ENCODE measurements at places on chromosomes 7 and 10.

- no peak for DNase-seq
These were observed 27.9 kb upstream of the R3HCC1L start for GRCh38 chr10:98106531-98106930.

DNA sequence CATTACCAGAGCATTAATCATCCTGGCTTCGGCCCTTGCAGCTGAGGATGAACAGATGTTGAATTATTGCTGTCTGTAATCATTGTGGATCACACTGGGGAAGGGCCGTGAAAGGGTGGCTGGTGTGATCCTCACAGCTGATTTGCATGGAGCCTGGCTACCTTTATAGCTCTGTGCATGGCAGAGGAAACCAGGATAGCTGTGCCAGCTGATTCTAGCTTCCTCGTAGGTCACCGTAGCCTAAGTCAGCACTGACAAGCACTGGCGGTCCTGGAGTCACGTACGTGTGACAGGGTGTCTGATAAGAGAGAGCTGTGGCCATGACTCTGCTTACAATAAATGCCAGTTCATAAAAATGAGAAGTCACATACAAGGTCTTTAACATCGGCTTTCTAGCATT lies 76.5 kb downstream of the INSYN2A start:
- no peak for DNase-seq

GRCh38 chr10:32349199-32349585 lies 2.2 kb upstream of the EPC1 start:
- DNase-seq, result no peak

- DNase-seq, result no peak
These were observed 109.1 kb downstream of the ELAPOR2 start for GRCh38 chr7:86950360-86950759.

DNA sequence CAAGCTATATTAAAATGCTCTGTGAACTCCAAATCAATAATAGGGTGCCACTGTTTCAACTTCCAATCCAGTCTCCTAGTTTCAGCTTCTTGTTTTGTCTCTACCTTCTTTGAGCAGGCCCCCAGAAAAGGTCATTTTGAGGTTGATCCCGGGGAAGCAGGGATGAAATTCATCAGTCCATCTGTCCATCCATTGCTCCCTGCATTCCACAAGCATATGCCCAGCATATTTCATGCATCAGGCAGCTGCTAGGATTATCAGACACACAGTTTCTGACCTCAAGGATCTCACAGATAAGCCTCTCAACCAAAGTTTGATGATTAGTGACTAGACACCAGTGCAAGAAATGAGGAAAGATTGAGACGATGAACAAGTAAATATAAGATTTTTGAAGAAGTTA lies 186.6 kb upstream of the PDE1C start:
- no peak for DNase-seq

DNA sequence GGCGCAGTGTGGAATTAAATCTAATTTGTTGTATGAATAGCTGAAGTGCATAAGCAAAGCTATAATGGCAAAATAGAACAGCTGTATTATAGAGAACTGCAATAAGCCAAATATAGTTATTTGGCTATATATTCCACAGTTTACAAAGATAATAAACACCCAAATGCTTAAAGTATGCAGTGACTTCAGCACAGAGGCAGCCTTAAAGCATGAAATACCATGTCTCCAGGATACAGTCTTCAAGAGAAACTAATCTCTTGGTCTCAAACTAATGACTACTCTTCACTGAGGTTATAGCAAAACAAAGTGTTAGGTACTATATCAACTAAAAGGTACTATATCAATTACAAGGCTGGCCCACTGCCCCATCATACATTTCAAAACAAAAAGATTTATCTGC lies 48.0 kb downstream of the NT5C2 start:
- DNase-seq, result no peak
